ENCODE measurements at places on chromosomes 3 and 15.

DNA sequence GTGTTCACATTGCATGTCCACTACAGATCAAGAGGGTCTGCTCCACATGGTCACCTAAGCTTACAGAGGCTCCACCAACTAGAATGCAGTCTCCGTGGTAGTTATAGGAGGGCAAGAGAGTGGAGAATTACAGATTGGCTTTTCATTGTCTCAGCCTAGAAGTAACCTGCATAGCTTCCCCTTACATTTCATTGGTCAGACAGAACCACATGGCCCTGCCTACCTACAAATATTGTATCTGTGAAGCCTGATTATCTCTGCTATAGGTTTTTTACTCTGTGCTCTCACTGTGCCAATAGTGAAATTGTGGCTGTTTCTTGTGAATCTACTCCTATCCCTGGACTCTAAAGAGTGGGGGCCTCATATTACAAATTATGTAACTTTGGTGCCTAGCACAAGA is 2.5 kb upstream of the TLNRD1 start:
- H3K4me3 ChIP-seq = no peak overlapping the region
- H3K36me3 ChIP-seq = no peaks in the 10 kb centered on the region
- DNase-seq = no peak

DNA sequence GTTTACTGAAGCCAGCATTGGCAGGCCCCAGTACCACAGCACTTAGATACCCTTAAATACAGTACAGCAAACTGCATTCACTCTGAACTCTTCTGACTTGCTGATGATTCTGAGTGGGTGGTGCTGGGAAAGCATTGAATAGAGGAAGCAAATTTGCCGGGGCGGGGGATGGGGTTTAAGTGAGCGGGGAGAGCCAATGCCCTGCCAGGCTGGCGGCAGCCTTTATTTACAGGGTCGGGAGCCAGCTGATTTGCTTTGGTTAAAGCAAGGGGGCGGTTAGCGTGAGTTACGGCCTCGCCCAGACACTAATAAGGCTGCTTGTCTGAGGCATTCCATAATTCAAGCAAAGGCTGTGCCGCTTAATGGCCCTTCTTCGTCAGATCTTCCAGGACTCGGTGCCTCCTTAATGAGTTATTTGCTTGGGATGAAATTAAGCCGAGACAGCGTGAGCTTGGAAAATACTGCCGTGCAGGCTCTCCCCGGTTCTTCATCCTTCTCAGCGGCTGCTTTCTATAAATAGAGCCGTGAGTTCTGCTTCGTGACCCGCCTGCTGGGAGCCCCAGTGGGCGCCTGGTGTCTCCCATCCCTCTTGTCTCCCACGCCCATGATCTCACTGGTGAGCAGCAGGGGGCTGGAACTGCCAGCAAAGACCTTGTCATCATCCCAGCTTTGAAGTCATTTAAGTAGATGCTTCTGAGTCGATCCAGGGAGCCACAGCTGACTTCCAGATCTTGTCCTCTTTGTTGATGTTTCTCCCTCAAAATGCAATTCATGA is 25.8 kb downstream of the SPSB4 start:
- no peaks in the 10 kb centered on the region for H3K27me3 ChIP-seq
- H3K27ac ChIP-seq = peak overlapping the region; percentile 62
- DNase-seq = no peak
- H3K4me1 ChIP-seq = no peaks in the 10 kb centered on the region
- H3K36me3 ChIP-seq = no peaks in the 10 kb centered on the region

- H3K36me3 ChIP-seq = no peaks in the 10 kb centered on the region
- DNase-seq = no peak
- H3K27me3 ChIP-seq = no peaks in the 10 kb centered on the region
- H3K4me3 ChIP-seq = no peak overlapping the region
- no peaks in the 10 kb centered on the region for H3K4me1 ChIP-seq
Measured at GRCh38 chr3:85950435-85950834, 991.6 kb downstream of the CADM2 start.

DNA sequence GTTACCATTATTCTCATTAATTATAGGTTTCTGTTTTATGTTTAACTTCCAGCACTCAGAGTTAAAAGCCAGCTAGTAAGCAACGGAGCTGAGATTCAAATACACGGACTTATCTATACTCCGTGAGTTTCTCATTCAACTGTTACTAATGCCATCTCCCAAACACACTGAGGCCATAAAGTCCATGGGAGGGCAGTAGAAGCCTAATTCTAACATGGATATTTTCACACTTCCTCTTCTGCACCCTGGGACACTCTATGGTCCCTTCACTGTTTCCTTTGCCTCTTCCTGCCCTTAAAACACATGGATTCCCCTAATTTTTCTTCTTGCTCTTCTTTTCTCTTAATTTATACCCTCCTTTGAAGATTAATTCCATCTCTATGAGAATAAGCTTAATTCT is 245.0 kb downstream of the KLF13 start:
- DNase-seq = no peak
- no peaks in the 10 kb centered on the region for H3K36me3 ChIP-seq
- no peak overlapping the region for H3K4me3 ChIP-seq
- no peaks in the 10 kb centered on the region for H3K4me1 ChIP-seq
- H3K27ac ChIP-seq = no peak overlapping the region

DNA sequence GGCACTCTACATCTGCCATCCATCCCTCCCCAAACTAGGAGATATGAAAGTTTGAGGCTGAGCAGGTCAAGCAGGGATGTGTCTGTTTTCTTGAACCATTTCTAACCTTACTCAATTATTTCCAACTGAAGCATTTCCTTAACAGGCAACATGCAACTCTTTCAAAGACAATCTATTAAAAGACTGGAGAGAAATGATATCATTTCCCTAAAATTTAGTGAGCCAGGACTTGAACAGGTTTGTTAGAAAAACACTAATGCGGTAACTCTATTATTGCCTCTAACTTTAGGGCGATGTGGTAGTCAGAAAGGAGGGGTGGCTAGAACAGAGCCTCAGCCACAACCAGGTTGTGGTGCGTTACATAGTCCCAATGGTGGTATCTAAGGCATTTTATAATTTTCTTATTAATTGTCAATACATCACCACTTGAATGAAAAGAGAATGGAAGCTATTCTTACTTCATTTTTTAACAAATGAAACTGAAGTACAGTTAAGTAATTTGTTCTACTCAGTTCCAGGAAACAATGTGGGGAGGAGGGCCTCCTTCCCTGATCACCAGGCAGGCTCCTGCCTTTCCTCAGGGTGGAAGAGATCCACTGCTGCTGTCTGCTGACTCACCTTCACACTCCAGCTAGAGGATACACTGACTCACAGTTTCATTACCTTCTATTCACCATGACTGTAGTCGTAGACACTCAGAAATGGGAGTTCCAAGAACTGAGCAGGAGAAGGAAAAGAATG is 22.8 kb downstream of the MYO1E start:
- DNase-seq = peak; percentile 57
- no peaks in the 10 kb centered on the region for H3K27me3 ChIP-seq
- H3K4me3 ChIP-seq = no peak overlapping the region
- peaks cover 5% of the 10 kb centered on the region for H3K4me1 ChIP-seq
- H3K36me3 ChIP-seq = no peaks in the 10 kb centered on the region

- no peak overlapping the region for H3K4me3 ChIP-seq
- no peak for DNase-seq
- H3K27me3 ChIP-seq = no peaks in the 10 kb centered on the region
- no peaks in the 10 kb centered on the region for H3K36me3 ChIP-seq
- H3K27ac ChIP-seq = no peak overlapping the region
Measured at GRCh38 chr3:39469258-39469657, 1.8 kb downstream of the MOBP start.

- no peaks in the 10 kb centered on the region for H3K27me3 ChIP-seq
- H3K36me3 ChIP-seq = no peaks in the 10 kb centered on the region
- H3K4me3 ChIP-seq = peak overlapping the region; percentile 55
- DNase-seq = peak; percentile 66
Measured at GRCh38 chr15:101006931-101007691, 88.0 kb downstream of the LRRK1 start.

GRCh38 chr3:5304789-5305683 is 117.5 kb downstream of the EDEM1 start:
- DNase-seq = no peak
- no peaks in the 10 kb centered on the region for H3K4me1 ChIP-seq
- no peak overlapping the region for H3K4me3 ChIP-seq
- no peaks in the 10 kb centered on the region for H3K36me3 ChIP-seq

- no peak overlapping the region for H3K27ac ChIP-seq
- no peak overlapping the region for H3K4me3 ChIP-seq
- no peaks in the 10 kb centered on the region for H3K4me1 ChIP-seq
Measured at GRCh38 chr3:58952128-58952917, 97.5 kb downstream of the CFAP20DC start.

DNA sequence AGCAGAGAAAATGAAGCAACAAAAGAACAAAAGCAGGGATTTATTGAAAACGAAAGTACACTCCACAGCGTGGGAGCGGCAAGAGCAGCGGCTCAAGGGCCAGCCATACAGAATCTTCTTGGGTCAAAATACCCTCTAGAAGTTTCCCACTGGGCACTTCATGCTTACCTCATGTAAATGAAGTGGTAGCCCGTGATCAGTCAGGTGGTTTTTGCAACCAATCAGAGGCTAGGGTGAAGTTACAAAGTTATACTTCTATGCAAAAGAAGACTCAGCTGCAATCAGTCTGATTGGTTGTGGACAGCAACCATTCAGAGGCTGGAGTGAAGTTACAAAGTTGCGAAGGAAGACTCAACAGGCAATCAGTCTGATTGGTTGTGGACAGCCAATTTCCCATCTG is 37.8 kb upstream of the TRH start:
- no peaks in the 10 kb centered on the region for H3K27me3 ChIP-seq
- H3K36me3 ChIP-seq = no peaks in the 10 kb centered on the region
- peak overlapping the region; percentile 70 for H3K4me3 ChIP-seq
- DNase-seq = peak; percentile 43
- H3K27ac ChIP-seq = peak overlapping the region; percentile 69
- no peaks in the 10 kb centered on the region for H3K4me1 ChIP-seq

GRCh38 chr3:48047841-48048464 is 31.7 kb upstream of the MAP4 start:
- no peak for DNase-seq
- H3K4me3 ChIP-seq = no peak overlapping the region
- H3K4me1 ChIP-seq = no peaks in the 10 kb centered on the region
- no peaks in the 10 kb centered on the region for H3K36me3 ChIP-seq
- no peak overlapping the region for H3K27ac ChIP-seq
- H3K27me3 ChIP-seq = no peaks in the 10 kb centered on the region

DNA sequence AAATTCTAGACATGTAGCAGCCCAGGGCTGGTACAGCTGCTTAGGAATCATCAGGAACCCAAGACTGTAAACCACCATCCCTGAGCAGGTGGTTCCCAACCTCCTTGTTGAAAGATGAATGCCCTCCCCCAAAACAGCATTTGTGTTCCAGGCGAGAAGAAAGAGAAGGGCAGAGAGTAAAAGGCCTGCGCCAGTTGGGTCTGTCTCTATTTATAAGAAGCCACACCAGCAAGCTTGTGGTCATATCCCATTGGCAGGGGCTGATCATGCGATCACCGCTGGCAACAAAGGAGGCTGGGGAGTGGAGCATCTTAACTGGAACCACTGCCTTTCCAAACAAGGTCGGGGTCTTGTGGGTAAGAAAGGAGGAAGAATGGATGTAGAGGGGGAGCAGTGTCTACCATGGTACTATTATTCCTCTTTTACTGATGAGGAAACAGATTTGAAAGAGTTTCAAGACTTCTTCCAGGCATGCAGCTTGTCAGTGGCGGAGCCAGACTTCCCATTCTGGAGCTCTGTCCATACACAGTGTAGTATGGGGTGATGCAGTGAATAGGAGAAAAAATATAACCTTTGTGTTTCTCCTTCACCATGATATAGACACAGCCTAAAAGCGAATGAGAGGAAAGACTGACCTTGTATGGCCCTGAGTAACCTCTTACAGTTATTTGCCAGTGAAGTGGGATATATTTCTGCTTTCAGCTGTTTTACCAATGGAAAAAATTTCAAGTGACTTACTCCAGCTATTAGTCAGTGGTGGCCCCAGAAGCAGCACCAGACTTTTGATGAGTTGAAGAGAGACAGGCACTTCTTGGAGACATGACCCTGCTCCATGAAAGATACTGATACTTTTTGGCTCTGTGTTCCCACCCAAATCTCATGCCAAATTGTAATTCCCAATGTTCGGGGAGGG is 222.6 kb downstream of the ABHD5 start:
- DNase-seq = no peak
- H3K4me1 ChIP-seq = no peaks in the 10 kb centered on the region
- no peak overlapping the region for H3K4me3 ChIP-seq

- no peaks in the 10 kb centered on the region for H3K36me3 ChIP-seq
- H3K4me3 ChIP-seq = no peak overlapping the region
- H3K4me1 ChIP-seq = no peaks in the 10 kb centered on the region
- no peak for DNase-seq
- no peaks in the 10 kb centered on the region for H3K27me3 ChIP-seq
Measured at GRCh38 chr15:60804551-60804950, 325.6 kb upstream of the ICE2 start.

DNA sequence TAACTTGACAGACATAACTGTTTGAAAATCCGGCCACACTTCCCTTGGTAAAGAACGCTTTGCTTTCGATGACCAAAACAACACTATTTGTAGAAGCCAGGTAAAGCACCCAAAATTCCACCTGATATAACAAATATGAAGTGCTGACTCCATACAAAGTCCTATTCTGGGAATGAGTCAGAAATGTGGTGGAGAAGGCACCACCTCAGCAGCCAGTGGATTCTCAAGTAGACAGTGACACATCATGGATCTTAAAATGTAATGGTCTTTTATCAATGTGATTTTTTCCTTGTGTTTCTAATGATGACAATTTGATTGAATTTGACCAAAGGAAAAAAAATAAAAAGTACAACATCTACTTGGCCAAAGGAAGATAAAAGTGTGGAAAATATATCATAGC is 135.0 kb upstream of the WNT5A start:
- no peak overlapping the region for H3K27ac ChIP-seq
- no peak overlapping the region for H3K4me3 ChIP-seq
- H3K4me1 ChIP-seq = no peaks in the 10 kb centered on the region
- H3K36me3 ChIP-seq = no peaks in the 10 kb centered on the region
- no peak for DNase-seq

- no peaks in the 10 kb centered on the region for H3K27me3 ChIP-seq
- DNase-seq = no peak
- H3K27ac ChIP-seq = no peak overlapping the region
- H3K4me3 ChIP-seq = peak overlapping the region; percentile 46
- no peaks in the 10 kb centered on the region for H3K4me1 ChIP-seq
- H3K36me3 ChIP-seq = no peaks in the 10 kb centered on the region
Measured at GRCh38 chr3:175620093-175620492, 761.0 kb downstream of the NAALADL2 start.

DNA sequence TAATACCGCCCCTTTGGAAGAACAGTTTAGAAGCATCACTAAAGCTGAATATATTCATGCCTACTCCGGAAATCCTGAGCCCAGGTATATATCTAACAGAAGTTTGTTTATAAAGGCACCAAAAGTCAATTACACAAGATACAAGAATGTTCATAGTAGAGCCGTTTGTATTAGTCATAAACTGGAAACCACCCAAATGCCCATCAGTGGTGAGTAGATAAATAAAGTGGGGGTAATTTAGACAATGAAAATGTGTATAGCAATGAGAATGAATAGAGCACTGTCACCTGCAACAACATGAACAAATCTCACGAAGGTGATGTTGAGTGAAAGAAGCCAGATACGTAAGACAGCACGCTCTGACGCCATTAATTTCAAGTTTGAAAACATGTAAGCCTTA is 68.3 kb upstream of the GLCE start:
- no peak for DNase-seq
- H3K27ac ChIP-seq = peak overlapping the region; percentile 59
- no peaks in the 10 kb centered on the region for H3K4me1 ChIP-seq
- no peak overlapping the region for H3K4me3 ChIP-seq
- no peaks in the 10 kb centered on the region for H3K36me3 ChIP-seq
- no peaks in the 10 kb centered on the region for H3K27me3 ChIP-seq
